Fibroblast of skin of left quadriceps (primary cell): ENCODE measurements at places on chromosomes 11 and 22.

DNA sequence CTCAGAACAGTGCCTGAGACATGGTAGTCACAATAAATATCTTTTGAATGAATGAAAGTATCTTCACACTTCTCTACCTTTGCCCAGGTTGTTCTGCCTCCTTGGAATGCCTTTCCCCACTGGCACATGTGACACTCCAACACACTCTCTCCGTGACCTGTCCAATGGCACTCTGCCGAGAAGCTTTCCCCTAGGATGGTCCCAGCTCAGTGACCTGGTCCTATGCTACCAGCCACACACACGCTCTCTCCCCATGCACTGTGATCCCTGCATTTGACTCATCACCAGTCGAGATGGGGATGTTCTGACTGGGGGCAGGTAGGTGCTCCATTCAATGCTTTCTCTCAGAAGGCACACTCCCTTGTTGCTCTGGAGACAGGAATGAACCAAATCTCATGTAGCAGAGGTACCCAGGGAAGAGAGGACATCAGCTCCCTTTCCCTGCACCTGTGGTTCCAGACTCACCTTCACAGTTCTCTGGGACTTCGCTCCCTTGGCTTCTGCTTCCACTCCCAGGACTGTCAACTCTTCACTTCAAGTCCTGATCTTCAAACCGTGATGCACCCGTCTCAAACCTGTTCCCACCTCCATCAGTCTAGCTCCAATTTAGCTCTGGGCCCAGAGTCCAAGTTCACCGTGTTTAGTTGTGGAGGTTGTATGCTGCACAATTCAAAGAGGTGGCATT, 30.7 kb upstream of the LMO1 start:
- DNase-seq, result no peak

- DNase-seq, result no peak
Observed at GRCh38 chr11:102367364-102367763, 20.4 kb downstream of the BIRC2 start.

- DNase-seq, result no peak
Observed at GRCh38 chr11:2129308-2129698, 9.9 kb downstream of the IGF2 start.

DNA sequence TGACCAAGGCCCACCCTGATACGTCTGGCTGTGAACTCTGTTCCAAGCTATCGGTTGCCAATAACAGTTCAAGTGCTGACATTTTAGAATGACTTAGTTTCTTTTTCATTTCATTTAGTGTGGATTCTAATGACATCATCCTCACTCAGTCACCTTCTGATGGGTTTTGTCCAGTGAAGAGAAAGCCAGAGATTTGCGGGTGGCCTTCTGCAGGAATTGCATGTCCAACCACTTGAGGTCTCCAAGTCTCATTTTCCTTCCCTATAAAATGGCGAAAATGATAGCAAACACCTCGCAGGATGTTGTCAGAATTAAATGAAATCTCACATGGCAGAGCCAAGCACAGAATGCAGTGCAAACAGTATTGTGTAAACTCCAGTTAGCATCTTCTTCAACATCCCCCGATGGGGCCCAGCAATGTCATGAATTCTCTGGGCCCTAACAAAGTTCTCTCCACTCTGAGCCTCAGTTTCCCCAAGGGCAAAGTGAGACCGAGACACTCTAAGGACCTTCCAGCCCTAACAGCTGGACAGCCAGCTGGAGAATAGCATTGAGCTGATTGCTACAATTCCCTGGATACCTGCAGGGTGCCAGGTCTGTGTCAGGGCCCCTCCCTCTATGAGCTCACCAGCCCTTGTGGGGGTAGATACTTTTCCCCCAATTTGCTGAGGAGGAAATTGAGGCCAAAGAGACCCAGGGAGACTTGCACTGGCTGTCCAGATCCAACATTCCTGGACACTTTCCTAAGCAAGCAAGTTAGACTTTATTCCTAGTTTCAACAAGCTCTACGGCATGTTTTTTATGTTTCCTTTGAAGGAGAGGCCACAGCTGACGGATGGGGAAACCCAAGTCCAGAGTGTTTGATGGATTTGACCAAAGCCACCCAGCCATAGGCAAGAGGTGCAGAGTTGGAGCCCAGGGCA, 286.7 kb downstream of the MN1 start:
- DNase-seq, result no peak

DNA sequence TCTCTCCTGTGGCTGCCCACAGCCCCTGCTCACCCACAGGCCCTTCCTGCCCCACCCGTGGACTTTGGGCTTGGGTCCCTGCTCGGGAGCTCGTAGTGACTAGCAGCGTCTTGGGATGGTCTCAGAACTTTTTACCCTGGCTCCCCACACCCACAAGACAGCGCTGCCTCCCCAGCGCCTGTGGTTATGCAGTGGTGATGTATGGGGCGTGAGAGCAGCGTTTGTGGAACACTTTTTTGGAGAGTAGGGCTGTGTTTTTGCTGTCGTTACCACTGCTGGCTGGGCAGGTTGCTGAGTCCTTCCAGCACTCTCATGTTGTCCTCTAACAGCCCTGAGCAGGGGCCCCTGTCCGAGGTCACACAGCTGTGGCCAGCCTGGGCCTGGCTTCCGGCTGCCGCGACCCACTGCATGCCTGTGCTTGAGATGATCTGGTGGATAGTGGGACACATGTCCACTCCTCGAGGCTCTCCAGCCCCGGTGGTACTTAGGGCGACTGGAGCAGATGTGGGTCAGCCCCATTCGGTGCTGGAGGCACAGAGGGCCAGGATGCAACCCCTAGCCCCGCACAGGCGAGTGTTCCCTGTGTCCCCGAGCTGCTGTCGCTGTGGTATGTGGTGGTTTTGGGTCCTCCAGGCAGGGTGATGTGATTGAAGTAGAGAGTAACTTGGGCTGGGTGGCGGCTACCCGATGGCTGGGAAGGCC, 7.1 kb upstream of the GRAMD4 start:
- DNase-seq, result no peak

DNA sequence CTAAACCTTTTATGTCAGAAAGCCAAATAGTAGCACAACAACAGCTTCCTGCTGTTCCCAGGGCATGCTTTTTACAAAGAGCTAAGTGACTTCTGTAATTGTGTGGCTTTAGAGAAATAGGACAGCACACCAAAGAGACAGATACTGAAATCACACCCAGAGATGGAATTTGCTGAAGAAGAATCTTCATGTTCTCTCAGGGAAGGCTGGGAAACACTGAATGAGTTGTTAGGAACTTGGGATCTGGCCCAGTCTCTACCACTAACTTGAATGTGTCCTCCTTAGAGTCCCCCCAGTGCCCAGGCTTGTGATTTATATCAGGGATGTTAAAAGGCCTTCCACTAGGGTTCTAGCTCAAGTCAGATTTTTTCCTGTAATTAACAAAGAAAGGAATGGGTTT, 175.2 kb downstream of the DBX1 start:
- no peak for DNase-seq
